ENCODE measurements at places on chromosomes 6 and 20.

DNA sequence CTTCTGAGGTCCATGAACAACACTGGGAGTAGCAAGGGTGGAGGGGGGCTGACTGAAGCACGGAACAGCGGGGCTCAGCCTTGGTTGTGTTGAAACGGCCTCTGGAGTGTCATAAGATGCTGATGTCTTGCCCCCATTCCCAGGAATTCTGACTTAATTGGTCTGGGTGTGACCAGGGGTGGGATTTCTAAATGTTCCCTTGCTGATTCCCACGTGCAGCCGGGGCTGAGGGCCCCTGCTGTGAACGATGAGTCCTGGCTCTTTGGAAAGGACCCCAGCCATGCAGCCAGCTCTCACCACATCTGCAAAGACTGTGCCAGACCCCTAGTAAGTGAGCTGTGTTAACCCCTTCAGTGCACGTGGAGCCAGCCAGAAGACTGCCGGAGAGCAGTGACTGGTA lies 28.6 kb upstream of the FAM50B start:
- peak; percentile 19 for DNase-seq

DNA sequence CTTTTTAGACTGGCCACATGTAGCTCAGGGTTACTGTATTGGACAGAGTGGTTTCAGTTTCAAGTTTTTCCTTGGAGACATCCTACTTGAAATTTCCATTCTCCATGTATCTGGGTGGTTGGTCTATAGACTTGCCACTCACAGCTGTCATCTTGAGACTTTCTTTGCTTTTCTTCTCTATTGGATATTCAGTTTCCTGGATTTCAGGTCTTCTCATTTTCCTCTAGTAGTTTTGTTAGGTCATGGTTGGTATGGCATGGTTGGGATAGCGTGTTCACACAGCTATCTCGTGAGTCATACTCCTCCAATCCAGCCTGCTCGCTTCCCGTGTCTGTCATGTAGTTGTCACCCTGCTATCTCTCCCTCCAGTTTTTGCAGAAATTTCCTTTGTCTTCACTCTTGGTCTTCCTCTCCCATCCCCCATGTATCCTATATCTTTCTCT lies 48.3 kb downstream of the PTPN1 start:
- DNase-seq = no peak

GRCh38 chr20:60115451-60115850 lies 157.2 kb downstream of the CDH26 start:
- DNase-seq = no peak

DNA sequence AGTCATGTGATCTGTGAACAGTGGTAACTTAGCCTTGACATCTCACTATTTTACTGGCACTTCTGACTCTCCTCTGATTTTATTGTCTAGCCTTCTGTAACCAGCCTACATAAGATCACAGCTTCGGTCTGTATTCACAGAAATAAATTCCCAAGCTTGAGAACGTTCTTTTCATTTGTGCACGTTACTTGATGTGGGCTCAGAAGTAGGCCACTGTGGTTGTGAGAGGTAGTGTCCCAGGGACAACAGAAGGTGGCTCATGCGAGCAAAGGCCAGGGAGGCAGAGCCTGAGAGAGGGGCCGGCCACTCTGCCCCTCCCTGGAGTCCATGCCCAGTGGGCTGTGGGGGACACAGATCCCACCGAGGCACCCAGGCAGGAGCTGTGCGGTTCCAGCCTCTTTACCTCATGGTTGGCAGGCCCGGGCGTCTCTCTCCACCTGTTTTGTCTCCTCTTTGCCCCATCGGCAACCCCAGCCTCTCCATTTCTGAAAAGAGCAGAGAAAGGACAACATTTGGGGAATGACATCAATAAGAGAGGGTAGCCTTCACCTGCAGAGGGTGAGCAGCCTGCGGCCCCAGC lies 207.5 kb upstream of the CST7 start:
- no peak for DNase-seq

DNA sequence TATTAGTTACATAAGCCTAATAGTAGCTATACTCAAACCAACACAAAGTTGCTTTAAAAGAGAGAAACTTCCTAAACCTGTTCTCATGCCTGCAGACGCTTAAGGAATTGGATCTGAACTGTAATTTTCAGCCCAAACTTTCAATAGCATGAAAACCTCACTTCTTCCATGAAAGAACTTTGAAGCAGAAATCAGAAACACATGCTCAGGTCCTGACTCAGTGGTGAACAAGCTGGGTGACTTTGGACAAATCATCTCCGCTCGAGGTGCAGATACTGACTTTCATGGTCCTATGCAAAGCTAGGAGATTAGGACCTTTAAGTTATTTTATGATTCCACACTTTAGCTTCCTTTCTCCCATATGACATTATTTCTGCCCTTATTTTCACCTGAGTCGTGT lies 36.5 kb downstream of the NOX3 start:
- no peak for DNase-seq

GRCh38 chr6:95973976-95974375 lies 41.8 kb upstream of the FUT9 start:
- no peak for DNase-seq

GRCh38 chr6:25457516-25457915 lies 178.3 kb downstream of the CARMIL1 start:
- no peak for DNase-seq

DNA sequence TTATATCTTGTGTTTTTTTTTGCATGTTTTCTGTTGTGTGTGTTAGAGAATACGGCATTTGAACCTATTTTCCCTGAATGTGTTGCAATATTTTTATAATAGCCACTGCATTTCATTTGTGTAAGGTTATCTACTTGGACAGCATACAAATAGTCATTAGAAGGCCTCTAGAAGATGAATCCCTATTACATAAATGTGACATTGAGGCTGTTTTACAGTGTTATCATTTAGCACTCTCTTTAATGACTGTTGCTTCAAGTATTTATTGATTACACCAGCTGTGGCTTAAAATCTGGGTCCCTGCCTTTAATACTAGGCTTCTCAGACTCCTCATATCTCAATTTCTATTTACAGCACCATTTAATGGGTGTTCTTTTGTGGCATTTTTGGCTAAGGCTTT lies 465.8 kb downstream of the FRK start:
- DNase-seq = no peak

All from neural progenitor cell (in vitro differentiated cells).